SHP77 (cell line): ENCODE measurements at places on chromosomes 16 and 17.

DNA sequence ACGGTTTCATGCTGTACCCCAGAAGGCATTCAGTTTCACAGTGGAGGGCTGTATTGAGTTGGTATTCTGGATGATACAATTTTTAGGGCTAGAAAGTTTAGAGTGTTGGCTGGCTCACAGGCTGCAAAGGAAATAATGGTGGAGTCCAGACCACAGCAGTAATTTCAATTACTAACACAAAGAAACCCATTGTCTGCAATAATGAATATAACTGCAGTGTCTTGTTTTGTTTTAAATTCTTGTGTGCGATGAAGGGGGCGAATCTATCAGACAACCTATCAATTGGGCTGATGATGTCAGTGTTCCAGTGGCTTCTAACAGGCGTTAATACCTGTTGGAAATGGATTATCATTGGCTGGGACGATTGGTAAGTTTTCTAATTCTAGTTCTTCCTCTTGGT lies 1.5 kb downstream of the SP2 start:
- DNase-seq: no peak

- no peak for DNase-seq
These were observed 10.4 kb downstream of the CALB2 start for GRCh38 chr16:71368958-71369357.

GRCh38 chr17:1591474-1592090 lies 29.0 kb upstream of the PITPNA start:
- no peak for DNase-seq

DNA sequence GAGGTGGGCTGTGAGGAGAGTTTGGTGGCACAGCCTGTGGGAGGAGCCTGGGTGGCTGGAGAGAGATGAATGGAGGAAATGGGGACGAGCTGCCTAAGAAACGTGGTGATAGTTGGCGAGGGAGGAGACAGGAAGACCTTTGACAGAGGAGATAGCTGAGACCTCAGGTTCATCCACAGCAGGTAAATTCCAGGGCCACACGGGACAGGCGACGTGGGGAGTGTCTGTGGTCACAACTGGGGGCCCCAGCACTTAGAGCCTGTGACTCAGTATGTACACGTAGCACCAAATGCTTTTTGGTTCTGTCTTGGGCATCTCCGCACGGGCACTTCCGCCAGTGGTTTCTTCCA lies 7.7 kb downstream of the MINK1 start:
- DNase-seq: no peak

DNA sequence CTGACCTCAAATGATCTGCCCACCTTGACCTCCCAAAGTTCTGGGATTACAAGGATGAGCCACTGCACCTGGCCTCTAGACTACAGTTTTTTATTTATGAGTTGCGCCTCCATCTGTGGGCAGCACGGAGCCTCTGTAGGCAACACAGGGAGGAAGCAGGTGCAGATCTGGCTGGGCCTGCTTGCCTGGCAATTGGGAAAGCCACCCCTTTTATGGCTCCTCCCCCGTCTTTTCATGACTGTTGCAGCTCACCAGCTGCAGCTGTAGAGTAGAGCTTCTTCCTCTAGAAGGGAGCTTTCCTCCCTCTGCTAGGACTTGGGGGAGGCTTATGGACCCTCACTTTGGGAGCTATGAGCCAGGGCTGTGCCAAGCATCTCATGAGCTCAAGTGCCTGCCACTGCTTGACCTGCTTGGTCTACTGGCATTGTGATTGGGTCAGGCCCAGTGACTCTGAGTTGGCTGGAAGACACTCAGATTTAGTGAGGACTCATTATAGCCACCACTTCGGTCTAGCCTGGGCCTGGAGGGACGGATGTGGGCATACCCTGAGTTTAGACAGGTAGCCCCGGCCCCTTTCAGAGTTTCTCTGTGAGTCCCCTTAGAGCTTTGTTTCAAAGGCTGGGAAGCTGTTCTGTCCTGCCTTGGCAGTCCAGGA lies 6.9 kb upstream of the SLC7A6 start:
- peak; percentile 94 for DNase-seq

DNA sequence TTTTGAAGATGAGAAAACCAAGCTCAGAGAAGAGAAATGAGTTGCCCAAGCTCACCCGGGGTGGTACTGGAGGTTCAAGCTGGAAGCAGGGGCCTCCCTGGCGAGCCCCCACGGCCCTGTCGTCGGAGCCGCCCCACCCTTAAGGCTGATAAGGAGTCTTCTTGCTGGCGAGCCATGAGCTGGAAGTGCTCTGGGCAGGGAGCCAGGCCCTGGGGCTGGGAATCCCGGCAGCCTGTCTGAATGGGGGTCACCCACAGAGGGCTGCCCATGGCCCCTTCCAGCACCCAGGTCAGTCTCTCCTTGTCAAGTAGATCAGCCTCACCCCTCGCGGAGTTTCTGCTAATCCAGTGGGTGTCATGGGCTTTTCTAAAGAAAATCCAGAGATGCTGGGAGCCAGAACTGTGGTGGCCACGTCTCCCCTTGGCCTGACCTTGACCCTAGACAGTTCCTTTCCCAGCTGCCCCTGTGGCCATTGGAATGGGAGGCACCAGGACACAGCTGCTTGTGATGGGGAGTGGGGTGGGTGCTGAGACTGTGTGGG lies 1.2 kb upstream of the P2RX1 start:
- DNase-seq: peak; percentile 45

DNA sequence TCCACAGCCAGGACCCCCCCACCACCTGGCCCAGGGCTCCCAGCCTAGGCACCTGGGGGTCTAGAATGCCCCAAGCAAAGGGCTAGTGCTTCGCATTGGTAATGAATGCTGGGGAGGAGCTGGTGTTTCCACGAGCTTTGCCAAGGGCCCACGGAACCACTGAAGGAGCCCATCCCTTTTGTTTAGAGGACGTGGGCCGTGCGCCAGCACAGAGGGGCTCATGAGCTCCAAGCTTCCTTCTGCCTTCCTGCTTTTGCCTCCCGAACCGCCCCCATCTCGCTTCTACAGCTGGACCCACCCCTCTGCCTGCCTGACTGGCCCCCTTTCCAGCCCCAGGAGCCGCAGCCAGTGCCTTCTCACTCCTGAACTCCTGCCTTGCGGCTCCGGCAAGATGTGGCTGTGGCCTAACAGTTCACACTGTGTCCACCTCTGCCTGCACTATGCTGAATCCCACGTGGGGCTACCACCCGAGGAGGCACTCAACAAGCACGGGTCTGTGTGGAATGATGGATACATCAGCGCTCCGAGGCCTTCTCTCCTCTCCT lies 31.8 kb upstream of the RASD1 start:
- DNase-seq: no peak

GRCh38 chr17:45871718-45872117 lies 22.6 kb upstream of the MAPT start:
- no peak for DNase-seq

- peak; percentile 1 for DNase-seq
These were observed 15.6 kb downstream of the RFWD3 start for GRCh38 chr16:74650966-74651567.

DNA sequence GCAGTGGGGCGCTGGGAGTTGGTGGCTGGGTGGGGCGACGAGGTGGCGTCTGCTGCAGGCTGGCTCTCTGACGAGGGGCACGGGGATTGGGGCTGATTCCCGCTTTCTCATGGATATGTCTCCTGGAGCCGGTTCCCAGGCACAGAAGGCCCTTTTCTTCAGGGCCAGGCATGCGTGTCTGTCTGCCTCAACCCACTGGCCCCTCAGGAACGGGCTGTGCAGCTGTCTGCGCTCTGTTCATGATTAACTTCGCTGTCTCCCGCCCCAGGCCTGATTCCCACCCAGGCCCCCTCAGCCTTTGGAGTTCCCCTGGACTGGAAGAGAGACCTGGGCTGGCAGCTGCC lies 53.1 kb downstream of the RAP1GAP2 start:
- DNase-seq: no peak

DNA sequence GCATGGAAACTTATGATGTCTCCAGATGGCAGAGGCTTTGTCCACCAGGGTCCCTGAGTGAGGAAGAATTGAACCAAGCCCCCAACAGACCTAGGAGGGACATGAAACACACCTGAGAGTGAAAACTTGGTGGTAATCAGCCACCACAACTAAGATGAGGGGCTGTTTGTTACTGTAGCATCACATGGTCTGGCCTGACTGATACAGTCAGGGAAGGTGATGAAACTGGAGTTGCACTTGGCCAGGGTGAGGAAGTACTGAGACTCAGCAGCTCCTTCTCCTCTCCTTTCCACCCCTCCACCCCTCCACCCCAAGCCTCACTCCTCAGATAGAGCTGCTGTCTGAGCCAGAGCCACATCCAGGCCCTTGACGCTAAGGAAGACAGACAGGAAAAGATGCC lies 37.2 kb downstream of the C16orf82 start:
- no peak for DNase-seq

GRCh38 chr17:38322156-38322779 lies 21.5 kb downstream of the GPR179 start:
- peak; percentile 27 for DNase-seq

GRCh38 chr17:1119924-1120323 lies 59.9 kb downstream of the ABR start:
- DNase-seq: no peak

DNA sequence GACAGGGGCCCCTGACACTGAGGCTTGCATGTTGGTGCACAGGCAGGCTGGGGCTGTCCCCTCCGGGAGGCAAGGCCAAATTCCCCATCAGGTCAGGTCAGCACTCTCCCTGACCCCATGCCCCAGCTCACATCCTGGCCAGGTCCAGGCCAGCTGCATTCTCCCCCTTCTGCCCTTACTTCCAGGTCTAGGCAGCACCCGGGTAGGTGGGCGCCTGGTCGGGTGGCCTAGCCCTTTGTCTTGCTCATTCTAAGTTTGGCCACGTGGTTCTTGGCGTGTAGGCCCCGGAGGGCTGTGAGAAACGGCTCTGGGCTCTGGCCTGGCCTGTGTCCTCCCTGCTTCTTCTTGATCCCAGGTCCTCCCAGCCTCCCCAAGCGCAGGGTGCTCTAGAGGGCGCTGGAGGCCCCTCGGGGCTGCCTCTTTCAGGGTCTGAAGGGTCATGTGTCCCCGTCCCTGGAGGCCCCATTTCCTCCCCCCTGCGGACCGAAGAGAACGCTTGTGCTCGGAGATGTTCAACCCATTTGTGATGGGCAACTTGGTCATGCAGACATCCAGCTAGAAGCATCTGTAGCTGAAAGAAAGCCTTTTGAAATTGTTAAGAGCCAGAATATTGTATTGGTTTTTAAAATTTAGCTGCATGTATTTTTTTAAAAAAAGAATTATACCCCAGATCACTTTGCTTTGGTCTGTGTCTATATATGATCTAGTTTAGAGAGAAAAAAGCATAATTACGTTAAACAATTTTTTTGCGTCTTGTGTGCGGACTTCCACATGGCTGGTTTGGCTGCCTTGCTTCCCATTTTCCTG lies 6.7 kb downstream of the BAHCC1 start:
- peak; percentile 33 for DNase-seq

DNA sequence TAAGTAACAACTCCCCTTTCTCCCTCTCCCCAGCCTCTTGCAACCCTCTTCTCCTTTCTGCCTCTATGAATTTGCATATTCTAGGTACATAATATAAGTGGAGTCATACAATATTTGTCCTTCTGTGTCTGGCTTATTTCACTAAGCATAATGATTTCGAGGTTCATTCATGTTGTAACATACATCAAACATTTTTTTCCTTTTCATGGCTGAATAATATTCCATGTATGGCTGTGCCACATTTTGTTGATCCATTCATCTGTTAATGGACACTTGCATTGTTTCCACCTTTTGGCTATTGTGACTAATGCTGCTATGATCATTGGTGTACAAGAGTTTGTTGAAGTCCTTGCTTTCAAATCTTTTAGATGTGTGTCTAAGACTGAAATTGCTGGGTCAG lies 17.6 kb upstream of the FA2H start:
- DNase-seq: no peak

DNA sequence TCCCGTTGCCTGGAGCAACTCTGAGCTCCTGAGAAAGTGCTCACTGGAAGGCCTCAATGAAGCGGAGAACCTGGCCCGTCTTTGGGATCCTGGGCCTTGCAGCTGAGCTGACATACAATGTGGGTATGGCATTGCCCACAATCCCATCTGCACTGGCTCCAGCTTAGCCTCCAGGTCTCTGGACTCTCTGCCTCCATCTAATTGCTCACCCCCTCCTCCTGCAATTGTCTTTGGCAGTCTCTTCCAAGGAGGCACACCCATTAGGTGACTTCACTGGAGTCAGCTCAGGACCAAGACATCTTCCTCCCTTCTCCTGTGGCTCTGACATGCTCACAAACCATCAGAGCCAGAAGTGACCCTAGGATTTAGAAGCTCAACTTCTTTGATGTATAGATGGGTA lies 1.5 kb downstream of the DLX4 start:
- no peak for DNase-seq

GRCh38 chr16:87334651-87335624 lies 17.7 kb upstream of the C16orf95 start:
- no peak for DNase-seq

DNA sequence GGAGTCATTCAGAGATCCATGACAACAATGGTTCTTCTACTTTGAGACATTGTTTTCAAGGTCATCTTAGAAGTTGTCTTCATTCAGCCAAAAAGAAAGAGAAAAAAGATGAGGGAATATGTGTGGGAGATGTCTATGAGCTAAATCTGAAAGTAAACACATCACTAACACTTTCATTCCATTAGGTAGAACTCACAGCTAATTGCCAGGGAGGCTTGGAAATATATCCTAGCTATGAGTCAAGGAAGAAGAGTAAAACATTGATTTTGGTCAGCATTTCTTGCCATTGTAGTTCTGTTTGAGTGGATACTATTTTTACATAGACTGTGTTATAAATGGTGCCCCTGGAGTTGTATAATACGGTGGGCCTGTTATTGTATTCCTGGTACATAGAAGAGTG lies 316.4 kb upstream of the MYOCD start:
- no peak for DNase-seq

- DNase-seq: no peak
These were observed 45.7 kb upstream of the FAM20A start for GRCh38 chr17:68646626-68647526.

- no peak for DNase-seq
These were observed 1.5 kb downstream of the FOXN1 start for GRCh38 chr17:28507567-28508203.

DNA sequence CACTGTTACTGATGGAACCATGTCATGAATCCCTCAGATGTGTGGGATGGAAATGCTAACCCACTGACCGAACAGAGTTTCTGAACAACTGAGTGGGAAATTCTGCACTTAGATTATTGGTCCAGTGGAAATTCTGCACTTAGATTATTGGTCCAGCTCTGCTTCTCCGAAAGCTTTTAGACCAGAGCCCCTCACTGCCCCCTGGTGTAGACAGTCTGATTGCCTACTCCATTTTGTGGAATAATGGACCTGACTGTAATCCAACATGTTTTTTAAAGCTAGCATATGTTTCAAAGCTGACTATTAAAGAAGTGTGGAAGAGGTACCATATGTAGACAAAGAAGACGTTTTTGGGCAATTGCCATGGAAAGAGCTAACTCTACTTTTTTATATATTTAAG lies 50.3 kb upstream of the TBX2 start:
- no peak for DNase-seq

DNA sequence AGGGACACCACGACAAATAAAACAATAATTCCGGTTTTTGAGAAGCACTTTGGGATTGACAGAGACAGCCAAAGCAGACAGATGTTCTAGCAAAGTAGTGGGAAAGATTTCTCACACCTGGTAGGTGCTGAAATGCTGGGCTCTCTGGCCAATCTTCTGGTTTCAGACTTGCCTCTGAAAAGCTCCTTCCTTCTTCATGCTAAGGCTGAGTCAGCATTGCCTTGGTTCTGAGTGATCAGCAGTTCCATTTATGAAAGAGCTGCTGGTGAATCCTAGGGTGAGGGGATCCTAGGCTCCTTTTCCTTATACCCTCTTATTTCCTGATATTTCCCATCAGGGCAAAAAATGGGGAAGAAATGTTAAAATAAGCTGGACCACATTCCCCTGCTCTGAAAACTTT lies 268.7 kb upstream of the SALL1 start:
- DNase-seq: no peak
